ENCODE measurements at places on chromosomes 2 and 18.

GRCh38 chr2:38436227-38436664, 59.2 kb upstream of the ATL2 start:
- DNase-seq, result no peak

- DNase-seq, result peak; percentile 39
Measured at GRCh38 chr2:65382776-65383357, 49.5 kb downstream of the SPRED2 start.

- DNase-seq, result no peak
Measured at GRCh38 chr2:174263997-174264396, 15.7 kb upstream of the OLA1 start.

DNA sequence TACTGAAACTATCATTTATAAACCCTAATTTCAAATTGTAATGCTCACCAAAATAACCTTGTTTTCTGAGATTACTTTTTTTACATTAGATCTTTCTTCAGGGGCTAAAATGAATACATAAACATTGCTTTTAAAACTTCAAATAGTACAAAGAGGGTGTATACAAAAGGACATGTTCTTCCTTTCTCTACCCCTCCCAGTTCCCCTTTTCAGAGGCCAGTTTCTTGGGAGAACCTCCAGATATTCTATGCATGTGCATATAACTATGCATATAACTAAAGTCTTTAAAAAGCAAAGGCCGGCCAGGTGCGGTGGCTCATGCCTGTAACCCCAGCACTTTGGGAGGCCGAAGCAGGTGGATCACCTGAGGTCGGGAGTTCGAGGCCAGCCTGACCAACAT, 10.6 kb upstream of the FAM117B start:
- DNase-seq, result no peak

DNA sequence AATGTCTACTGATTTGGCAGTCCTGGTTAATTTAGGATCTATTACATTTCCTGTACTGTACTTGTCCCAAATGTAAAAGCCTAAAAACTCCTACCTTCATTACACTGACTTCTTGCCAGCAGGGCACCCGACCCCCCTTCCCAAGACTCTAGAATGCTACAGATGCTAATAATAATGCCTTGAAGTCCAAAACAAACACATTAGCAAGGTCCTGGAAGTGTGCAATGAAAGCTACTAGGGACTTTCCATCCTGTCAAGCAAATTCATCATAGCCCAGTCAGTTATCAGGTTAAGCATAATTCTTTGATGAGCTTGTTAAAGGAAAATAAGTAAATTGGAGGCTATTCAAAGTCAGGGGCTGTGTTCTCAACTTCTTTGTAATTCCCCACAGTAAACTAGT, 115.3 kb upstream of the RBBP8 start:
- DNase-seq, result no peak

DNA sequence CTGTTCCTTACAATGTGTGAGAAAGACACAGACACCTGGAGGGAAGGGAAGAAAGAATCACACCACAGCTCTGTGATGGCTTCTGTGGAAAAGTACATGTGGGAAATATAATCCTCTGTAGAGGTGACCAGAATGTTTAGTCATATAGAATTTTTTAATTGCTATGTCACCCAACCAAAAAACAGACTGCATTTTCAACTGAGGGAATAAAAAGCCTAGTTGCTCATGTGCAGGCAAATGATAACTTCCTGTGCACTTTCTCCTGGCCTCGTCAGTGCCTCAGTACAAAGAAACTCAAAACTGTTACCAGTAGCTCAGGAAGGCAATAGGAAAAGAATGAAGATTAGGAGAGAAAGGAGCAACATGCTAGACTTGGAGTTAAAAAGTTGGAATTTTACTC, 326.8 kb downstream of the OSR1 start:
- no peak for DNase-seq

- no peak for DNase-seq
Measured at GRCh38 chr2:71148506-71149063, 18.2 kb downstream of the MPHOSPH10 start.

- DNase-seq, result no peak
Measured at GRCh38 chr2:205187731-205188130, 494.6 kb upstream of the NRP2 start.

DNA sequence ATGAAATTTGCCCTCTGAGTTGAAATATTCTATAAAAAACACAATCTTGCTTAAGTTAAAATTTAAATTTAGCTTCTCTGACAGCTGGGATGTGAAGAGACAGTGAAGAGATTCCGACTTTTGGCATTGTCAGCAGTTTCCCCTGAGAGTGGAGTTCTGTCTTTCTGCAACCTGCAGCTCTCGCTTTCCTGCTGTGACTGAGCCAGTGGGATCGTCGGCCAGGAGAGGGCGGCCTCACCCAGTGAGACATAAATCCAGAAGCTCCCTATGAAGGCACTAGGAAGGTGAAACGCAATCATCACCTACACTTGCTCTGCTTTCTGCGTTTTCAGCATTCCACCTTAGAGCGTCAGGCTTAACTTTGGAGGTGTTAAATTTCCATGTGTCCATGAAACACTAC, 75.4 kb upstream of the HNMT start:
- no peak for DNase-seq

DNA sequence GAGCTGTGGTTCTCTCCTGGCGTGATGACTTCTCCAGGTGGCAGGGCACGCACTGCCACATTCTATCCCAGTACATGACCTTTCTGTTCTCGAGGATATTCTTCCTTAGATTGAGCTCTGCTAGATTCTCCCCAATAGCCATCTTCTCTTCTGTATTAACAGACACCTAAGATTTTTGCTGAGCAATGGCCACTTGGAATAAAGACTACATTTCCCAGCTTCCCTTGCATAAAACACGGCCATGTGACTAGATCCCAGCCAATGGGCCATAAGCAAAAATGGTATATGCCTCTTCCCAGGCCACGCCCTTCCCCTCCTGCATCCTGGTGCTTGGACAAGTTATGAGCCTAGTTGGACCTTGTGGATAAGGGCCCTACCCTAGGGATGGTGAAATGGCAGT, 82.1 kb downstream of the EIF2AK3 start:
- no peak for DNase-seq

- DNase-seq, result no peak
Measured at GRCh38 chr2:20674974-20675679, 8.2 kb downstream of the GDF7 start.

DNA sequence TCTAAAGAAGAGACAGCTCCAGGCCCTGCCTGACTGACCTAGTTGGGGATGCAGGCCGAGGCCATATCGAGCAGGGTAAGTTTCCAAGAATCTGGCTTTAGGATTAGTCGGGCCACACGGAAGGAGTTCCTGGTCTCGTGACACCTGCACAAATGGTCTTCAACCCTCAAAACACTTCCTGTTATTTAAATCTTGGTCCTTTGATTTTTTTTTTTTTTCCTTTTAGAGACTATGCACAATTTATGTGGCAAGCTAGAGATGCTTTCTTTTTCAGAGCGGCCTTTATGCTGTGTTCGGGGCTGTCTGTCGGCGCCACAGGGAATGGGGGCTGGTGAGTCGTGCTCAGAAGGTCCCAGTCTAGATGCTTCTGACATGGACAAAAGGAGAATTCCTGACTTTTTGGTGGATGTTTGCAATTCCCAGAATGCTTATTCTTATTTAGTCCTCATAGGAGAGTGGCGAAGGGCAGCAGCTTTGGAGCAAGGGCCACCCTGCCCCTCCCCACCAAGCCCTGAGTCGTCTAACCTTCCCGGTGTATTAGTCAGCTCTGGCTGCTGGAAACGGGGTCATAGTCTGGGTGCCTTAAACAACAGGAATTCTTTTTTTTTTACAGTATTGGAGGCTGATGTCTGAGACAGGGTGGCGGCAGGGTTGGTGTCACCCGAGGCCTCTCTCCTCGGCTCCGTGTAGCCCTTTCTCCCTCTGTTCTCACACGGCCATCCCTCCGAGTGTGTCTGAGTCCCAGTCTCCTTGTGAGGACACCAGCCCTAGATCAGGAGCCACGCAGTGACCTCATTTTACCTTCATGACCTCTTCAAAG, 27.4 kb downstream of the HPCAL1 start:
- DNase-seq, result peak; percentile 33

DNA sequence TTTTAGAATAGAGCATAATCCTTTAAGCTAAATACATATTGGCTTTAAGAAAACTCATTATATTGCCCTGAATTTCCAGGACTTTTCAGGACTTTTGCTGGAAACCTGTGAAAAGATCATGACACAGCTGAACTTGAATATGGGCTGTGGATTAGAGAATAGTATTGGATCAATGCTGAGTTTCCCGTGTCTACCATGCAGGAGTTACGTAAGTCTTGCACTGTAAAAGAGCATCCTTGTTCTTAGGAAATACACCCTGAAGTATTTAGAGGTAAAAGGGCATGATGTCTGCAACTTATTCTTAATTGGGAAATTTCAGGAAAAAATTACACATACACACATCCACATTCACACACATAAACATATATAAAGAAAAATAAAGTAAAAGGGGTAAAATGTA, 82.1 kb downstream of the ZFP36L2 start:
- no peak for DNase-seq

Data from T-helper 17 cell (primary cell).